ENCODE measurements at places on chromosomes 13 and 19. TPM values are rescaled to one million over a fixed set of nuclear protein-coding genes. Genes with fewer than 3 reads are reported as not detected.
A peak's percentile ranks its signal among the peaks of the same experiment; 100 is the strongest.

DNA sequence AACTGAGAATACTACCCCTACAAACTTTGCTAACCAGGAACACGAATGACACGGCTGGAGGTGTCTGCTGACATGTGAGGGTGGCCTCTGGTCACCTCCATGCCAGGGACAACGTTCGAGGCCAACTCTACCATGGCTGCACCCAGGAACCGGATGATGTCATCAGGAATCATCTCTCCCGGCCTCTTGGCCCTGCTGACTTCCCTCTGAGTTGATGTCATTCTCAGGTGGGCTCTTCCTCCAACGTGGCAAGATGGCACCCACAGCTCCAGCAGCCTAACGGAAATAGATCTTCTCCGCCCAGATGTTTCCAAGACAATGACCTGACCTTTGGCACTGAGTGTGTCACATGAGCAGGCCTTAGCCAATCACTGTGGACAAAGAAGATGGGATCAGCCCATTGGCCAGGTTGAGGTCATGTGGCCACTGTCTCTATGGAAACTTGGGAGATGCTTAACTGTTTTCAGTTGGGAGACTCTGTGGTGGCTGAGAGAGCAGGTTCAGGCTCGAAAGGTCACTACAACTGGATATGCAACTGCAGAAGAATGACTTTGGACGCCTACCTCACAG lies 15.0 kb downstream of the MBD3L2B start:
- no peak for DNase-seq
- no peak overlapping the region for H3K4me3 ChIP-seq
- H3K4me1 ChIP-seq, result no peaks in the 10 kb centered on the region
- H3K27ac ChIP-seq, result no peak overlapping the region

- H3K4me1 ChIP-seq, result peaks cover 8% of the 10 kb centered on the region
- no peak overlapping the region for H3K27ac ChIP-seq
- H3K36me3 ChIP-seq, result no peaks in the 10 kb centered on the region
- no peak overlapping the region for H3K4me3 ChIP-seq
- DNase-seq, result no peak
These were observed 660.9 kb downstream of the LIG4 start for GRCh38 chr13:107554460-107554859.

TLE6 gene
- 1.5 TPM for total RNA-seq

DNA sequence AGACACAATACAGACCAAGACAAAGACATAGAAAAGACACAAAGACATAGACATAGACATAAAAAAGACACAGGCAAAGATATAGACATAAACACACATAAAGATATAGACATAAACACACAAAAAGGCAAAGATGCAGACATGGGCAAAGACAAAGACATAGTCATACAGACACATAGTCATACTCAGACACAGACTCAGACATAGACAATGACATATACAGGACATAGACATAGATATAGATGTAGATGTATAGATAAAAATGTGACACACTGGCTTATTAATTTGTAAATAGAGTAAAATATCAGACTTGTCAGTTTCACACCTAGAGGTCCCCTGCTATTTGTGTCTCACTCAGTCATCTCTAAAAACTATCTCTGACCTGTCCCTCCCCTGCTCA lies 42.8 kb downstream of the OR10H4 start:
- DNase-seq, result no peak
- no peaks in the 10 kb centered on the region for H3K4me1 ChIP-seq
- no peaks in the 10 kb centered on the region for H3K36me3 ChIP-seq
- no peak overlapping the region for H3K27ac ChIP-seq
- H3K27me3 ChIP-seq, result peaks cover under 1% of the 10 kb centered on the region

CGB2 gene
- not detected for total RNA-seq

DNA sequence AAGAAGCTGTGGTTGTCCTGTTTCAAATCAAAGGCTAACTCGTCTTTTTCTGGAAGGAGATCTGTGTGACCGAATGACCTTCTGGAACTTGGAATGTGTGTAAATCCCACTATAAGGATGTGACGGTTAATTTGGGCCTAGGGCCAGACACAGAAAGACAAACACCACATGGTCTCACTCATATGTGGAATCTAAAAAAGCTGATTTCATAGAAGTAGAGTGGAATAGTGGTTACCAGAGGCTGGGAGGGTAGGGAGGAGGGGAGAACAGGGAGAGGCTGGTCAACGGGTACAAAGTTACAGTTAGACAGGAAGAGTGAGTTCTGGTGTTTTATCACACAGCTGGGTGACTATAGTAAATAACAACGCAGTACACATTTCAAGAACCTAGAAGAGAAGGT lies 39.3 kb upstream of the RGCC start:
- H3K4me3 ChIP-seq, result no peak overlapping the region
- H3K36me3 ChIP-seq, result peaks cover 2% of the 10 kb centered on the region
- H3K27ac ChIP-seq, result no peak overlapping the region
- peaks cover 4% of the 10 kb centered on the region for H3K4me1 ChIP-seq

DNA sequence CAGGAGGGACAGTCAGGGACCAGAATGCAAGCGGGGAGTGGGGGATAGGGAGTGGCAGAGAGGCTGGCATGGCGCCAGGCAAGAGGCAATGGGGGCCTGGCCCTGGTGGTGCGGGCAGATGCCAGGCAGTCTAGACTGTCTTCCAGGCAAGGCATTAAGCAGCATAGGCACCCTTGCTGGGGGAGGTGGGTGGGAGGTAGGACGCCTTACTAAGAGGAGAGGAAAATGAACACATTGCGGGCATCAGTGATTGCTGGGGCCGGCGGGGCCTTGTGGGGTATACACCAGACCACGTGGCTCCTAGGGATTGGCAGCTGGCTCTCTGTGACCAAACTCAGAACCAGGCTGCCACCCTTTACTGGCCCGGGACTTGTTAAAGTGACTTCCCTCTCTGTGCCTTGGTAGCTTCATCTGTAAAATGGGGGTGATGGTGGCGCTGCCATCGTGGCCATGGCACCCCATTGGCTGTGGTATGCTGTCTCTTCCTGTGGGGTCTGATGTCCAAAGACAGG lies 46.0 kb downstream of the DNM2 start:
- H3K27me3 ChIP-seq, result no peaks in the 10 kb centered on the region
- H3K27ac ChIP-seq, result no peak overlapping the region
- H3K36me3 ChIP-seq, result peaks cover 6% of the 10 kb centered on the region
- DNase-seq, result no peak
- no peak overlapping the region for H3K4me3 ChIP-seq

- H3K4me1 ChIP-seq, result peaks cover 67% of the 10 kb centered on the region
- no peak for DNase-seq
- H3K36me3 ChIP-seq, result no peaks in the 10 kb centered on the region
These were observed 39.4 kb upstream of the MEDAG start for GRCh38 chr13:30866677-30867076.

DNA sequence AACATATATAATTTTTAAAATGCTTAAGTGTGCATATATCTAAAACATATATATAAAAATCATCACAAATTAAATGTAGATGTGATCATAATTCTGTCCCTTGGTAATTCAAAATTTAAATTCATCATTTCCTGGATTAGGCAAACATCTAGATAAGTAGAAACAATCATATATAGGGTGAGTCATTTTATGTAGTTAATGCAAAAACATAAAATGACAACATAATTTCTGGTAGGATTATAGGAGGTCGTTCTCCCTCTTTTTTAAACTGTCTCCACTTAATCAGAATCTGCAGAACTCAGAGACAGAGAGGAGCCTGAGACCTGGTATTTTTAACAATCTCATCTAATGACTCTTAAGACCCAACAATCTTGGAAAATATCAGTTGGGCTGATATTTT lies 333.4 kb downstream of the KCTD12 start:
- peaks cover 2% of the 10 kb centered on the region for H3K27me3 ChIP-seq
- no peak overlapping the region for H3K4me3 ChIP-seq
- DNase-seq, result no peak
- no peaks in the 10 kb centered on the region for H3K36me3 ChIP-seq
- no peaks in the 10 kb centered on the region for H3K4me1 ChIP-seq
- H3K27ac ChIP-seq, result no peak overlapping the region

IGLON5 gene
- total RNA-seq, result not detected

DNA sequence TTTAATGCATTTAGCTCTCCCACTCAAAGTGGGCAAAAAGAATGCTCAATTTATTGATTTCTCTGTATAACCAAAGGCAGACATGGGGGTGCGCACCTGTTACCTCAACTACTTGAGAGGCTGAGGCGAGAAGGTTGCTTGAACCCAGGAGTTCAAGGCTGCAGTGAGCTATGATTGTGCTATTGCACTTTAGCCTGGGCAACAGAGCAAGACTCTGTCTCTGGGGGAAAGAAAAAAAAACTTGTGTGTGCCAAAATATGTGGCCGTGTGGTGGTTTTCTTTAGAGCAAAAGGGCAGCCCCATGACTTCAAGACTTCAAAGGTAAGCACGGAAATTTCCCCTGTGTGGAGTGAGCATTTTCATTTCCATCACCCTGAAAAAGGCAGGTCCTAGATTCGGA lies 81.9 kb downstream of the IPO5 start:
- no peaks in the 10 kb centered on the region for H3K36me3 ChIP-seq
- no peak overlapping the region for H3K27ac ChIP-seq
- peaks cover 7% of the 10 kb centered on the region for H3K4me1 ChIP-seq
- no peak overlapping the region for H3K4me3 ChIP-seq
- DNase-seq, result no peak

- H3K27ac ChIP-seq, result no peak overlapping the region
- DNase-seq, result no peak
- H3K27me3 ChIP-seq, result no peaks in the 10 kb centered on the region
- H3K4me3 ChIP-seq, result no peak overlapping the region
These were observed 1684.2 kb upstream of the SLC10A2 start for GRCh38 chr13:104750377-104750776.

CPT1C gene
- total RNA-seq, result 44.2 TPM

DNA sequence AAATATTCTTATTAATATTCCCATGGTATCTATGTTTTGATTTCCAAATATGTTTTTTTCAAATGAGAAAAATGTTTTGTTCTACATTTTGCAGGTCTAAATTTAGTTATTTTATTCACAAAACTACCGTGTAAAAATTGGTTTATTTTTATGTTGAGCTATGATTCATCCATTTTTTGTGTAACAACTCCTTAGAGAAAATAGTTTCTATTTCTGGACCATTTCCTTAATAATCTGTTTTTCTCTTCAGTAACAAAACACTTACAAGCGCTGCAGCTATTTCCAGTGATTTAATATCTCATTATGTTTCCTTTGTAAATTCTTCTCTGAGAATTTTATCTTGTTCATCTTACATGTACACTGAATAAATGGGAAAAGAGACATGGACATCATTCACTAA lies 550.7 kb upstream of the SLITRK5 start:
- H3K36me3 ChIP-seq, result no peaks in the 10 kb centered on the region
- H3K4me1 ChIP-seq, result peaks cover 22% of the 10 kb centered on the region
- no peak overlapping the region for H3K27ac ChIP-seq
- H3K27me3 ChIP-seq, result no peaks in the 10 kb centered on the region
- no peak overlapping the region for H3K4me3 ChIP-seq

- DNase-seq, result no peak
- peaks cover 2% of the 10 kb centered on the region for H3K36me3 ChIP-seq
- no peaks in the 10 kb centered on the region for H3K27me3 ChIP-seq
- peak overlapping the region; percentile 63 for H3K27ac ChIP-seq
- H3K4me3 ChIP-seq, result no peak overlapping the region
These were observed 49.7 kb upstream of the EHD2 start for GRCh38 chr19:47663435-47663910.

TEX29 gene
- total RNA-seq, result not detected

DNA sequence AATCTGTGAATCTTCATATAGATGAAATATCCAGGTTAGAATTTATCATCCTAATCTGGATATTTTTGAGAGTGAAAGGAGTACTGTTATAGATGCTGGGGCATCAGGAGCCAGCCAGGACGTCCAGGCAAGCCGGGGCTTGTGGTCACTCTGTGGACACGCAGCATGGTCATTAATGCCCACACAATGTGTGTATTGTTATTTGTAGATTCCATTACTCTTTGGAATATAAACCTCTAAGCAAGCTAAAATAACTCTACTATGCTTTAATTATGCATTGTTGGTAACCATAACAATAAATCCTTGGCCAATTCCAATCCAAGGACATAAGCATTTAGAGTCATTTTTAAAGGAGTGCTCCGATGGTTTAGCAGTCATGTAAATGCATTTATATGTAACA lies 137.9 kb downstream of the TM9SF2 start:
- no peaks in the 10 kb centered on the region for H3K27me3 ChIP-seq
- H3K4me1 ChIP-seq, result peaks cover 44% of the 10 kb centered on the region
- peak; percentile 21 for DNase-seq
- no peak overlapping the region for H3K4me3 ChIP-seq
- H3K27ac ChIP-seq, result no peak overlapping the region

PDS5B gene
- total RNA-seq, result 72.4 TPM

DNA sequence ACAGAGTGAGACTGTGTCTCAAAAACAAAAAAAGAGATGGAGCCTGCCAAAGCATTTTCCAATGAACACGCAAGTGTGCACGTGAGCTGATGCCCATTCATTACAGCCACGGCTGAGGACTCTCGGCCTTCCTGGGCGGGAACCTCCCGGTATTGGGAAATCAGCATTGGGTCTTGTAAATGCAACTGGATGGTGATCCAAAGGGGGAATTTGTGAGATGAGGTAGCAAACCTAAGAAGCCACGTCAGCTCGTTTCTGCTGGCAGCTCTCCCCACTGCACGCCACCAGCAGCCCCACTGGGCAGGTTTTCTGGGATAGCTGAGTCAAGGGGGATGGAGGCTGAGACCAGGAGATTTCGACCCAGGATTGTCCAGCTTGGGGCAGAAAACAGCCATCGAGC lies 11.5 kb downstream of the C13orf46 start:
- no peak overlapping the region for H3K4me3 ChIP-seq
- H3K36me3 ChIP-seq, result peaks cover 18% of the 10 kb centered on the region
- H3K27ac ChIP-seq, result no peak overlapping the region
- no peaks in the 10 kb centered on the region for H3K27me3 ChIP-seq
- no peaks in the 10 kb centered on the region for H3K4me1 ChIP-seq

DNA sequence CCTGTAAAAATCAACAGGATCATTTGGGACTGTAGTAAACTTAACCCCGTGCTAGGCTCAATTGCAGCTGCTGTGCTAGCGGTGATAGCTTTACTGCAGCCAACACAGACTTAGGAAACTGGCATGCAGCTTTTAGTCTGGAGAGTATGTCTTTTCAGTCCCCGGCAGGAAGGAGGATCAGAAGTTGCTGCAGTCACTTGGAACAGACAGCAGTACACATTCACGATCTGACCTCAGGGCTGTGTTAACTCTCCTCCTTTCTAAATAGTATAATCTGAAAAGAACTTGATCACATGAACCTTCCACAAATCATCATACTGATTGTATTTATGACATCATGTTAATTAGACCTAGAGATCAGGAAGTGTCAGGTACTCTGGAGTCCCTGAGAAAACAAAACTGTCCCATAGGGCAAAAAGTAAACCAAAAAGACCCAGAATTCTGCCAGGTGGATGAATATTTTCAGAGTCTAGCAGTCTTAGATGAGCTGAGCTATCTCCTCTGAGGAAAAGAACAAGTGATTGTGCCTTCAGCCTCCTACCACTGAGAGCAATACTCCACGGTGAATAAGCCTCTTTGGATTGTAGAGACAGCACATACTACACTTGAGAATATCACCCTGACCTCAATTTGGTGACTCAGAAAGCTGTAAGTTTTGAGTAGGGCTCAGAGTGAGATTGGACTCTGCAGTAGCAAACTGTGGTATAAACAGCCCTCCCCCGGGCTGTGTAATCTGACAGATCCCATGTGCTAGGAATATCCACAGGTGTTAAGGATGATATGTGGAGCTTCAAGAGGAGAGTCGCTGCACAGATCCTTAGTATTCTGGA lies 181.0 kb upstream of the GPR12 start:
- no peak for DNase-seq
- H3K27me3 ChIP-seq, result peaks cover 54% of the 10 kb centered on the region
- no peak overlapping the region for H3K27ac ChIP-seq
